Posterior cingulate gyrus (tissue), 11 donors: ENCODE measurements at places on chromosomes 6 and 20.
A peak's percentile ranks its signal among the peaks of the same experiment; 100 is the strongest.

DNA sequence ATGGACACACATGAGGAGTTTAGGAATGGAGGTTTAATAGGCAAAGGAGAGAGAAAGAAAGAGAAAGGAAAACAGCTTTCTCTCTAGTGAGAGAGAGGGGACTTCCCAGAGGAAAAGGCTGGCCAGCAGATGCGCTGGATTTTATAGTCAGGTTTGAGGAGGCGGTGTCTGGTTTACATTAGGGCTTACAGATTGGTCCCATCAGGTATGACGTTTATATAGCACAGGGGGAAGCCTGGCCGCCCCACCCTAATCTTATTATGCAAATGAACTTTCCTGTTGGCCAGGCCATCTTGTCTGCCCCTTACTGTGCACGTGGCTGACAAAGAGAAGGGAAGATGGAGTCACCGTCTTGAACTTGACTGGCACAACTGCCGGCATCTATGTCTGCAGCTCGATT, 86.6 kb upstream of the QKI start:
- DNase-seq, result no peak

GRCh38 chr6:156617941-156618340, 159.2 kb upstream of the ARID1B start:
- DNase-seq, result no peak

GRCh38 chr6:11042025-11042749, 1.9 kb downstream of the ELOVL2 start:
- no peak for DNase-seq

- no peak for DNase-seq
Observed at GRCh38 chr20:53937339-53937741, 133.1 kb downstream of the BCAS1 start.

GRCh38 chr20:10568032-10568431, 105.8 kb downstream of the JAG1 start:
- DNase-seq, result no peak

DNA sequence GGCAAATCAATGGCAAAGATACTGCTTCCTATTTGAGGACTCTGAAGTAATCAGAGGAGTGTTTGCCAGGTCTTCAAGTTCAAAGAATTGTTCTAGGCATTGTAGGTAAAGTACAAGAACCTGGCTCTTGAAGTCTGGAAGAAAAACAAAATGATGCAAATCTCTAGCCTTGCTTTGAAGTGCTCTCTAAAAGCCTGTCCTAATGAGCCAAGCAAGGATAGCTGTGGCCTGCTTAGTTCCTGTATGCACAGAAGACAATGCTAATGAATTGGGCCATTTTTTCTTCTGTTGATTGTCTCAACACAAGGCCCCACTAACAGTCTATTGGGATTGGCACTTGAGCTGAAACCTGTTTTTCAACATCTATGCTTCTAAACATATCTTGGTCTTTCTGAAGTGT, 165.0 kb upstream of the POU3F2 start:
- DNase-seq, result no peak

DNA sequence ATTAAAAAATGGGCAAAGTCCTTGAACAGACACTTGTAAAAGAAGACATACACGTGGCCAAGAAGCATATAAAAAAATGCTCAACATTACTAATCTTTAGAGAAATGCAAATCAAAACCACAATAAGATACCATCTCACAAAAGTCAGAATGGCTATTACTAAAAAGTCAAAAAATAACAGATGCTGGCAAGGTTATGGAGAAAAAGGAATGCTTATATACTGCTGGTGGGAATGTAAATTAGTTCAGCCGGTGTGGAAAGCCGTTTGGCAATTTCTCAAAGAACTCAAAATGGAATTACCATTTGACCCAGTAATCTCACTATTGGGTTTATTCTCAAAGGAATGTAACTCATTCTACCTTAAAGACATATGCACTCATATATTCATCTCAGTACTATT, 166.6 kb downstream of the KHDC1L start:
- DNase-seq, result no peak

- DNase-seq, result no peak
Observed at GRCh38 chr20:19935842-19936241, 81.3 kb upstream of the NAA20 start.

DNA sequence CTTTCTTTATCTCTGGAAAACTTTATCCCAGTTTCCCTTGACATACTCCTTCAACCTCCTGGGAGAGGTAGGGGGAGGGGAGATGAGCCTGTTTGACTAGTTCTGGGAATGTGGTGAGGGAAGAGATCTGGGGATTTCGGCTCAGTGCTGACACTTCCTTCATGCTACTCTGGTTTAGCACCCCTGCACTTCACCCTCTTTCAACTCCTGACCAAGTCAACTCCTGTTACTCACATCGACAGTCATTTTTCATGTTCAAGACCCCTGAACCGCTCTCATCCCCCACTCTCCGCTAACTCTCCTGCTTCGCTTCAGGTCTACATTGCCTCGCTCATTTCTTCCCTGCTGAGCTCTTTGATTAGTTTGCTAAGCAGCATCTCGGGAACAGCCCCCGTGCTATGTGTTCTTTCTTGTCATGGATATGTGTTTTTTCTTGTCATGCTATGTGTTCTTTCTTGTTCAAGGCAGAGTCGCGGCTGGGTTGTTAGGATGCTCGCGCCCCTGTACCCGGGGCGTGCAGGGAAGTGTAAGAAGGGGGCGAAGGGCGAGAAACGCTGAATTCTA, 16.6 kb upstream of the TRIM27 start:
- DNase-seq, result peak; percentile 16

GRCh38 chr6:84027340-84028181, 6.0 kb upstream of the MRAP2 start:
- DNase-seq, result no peak

GRCh38 chr6:401994-402640, 10.6 kb downstream of the IRF4 start:
- no peak for DNase-seq

- DNase-seq, result no peak
Observed at GRCh38 chr6:56499095-56499494, 143.6 kb downstream of the DST start.

DNA sequence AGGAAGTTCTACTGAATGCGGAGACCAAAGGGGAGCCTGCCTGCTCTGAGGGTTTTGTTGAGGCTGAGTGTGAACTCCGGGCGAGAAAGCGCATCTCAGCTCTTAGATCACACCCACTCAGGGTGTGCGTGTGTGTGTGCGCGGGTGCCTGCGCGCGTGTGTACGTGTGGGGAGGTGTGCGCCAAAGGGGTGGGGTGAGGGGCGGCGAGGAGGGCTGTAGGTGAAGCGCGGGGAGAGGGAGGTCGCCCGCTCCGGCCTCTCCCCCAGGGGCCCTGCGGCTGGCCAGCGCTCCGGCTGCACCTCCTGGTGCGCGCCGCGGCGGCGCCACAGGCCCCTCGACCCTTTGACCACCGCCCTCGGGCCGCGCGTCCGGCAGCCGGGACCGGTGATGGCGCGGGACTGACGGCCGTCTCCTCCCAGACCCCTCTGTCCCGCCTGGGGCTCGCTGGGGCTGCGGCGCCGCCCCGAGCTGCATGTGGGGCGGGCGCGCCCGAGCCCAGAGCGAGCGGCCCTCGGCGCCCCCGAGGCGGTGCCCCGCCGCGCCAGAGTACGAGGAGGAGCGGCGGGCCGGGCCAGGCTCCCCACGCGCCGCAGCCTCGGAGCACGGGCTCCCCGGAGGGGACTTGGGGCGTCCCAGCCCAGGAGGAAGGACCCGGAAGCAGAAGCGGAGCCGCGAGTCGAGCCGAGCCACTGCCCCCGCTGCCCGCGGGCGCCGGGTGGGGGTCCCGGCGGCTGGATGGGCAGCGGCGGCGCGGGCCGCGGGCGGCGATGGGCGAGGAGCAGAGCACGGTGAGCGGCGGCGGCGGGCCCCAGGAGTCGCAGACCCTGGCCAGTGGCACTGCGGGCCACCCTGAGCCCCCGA, at the start of gene RNF217:
TSS of gene RNF217 (plus strand) at position 661 of the 862 bp plus-strand sequence. CDS start at position 769, 108 bp downstream.
- DNase-seq, result peak; percentile 53

GRCh38 chr6:168238159-168238909, 81.2 kb downstream of the DACT2 start:
- DNase-seq, result no peak

DNA sequence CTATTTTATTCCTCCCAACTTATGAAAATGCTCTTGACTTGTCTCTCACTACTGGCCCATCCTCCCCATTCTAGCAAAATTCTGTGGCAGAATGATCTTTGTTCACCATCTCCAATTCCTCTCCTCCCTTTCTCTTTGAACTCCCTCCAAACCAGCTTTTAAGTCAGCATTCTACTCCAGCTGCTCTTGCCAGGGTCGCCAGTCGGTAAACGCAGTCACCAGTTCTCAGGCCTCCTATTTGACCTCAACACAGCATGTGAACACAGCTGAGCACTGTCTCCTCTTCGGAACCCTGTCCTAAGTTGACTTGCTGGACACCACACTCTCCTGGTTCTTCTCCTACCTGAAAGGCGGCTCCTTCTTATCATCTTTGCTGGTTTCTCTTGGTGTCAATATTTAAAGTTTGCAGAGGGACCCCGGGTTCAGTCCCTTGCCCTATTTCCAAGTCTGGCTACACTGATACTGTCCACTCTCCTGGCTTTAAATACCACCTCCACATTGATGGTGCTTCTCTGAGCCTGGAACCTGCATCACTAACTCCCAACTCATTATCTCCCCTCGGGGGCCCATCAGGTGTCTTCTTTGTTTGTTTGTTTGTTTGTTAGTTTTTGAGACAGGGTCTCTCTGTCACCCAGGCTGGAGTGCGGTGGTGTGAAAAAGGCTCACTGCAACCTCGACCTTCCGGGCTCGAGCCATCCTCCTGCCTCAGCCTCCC, 27.4 kb downstream of the GDAP1L1 start:
- no peak for DNase-seq

GRCh38 chr6:119022796-119023195, 55.7 kb downstream of the FAM184A start:
- no peak for DNase-seq

- no peak for DNase-seq
Observed at GRCh38 chr6:16639684-16640480, 121.4 kb downstream of the ATXN1 start.

DNA sequence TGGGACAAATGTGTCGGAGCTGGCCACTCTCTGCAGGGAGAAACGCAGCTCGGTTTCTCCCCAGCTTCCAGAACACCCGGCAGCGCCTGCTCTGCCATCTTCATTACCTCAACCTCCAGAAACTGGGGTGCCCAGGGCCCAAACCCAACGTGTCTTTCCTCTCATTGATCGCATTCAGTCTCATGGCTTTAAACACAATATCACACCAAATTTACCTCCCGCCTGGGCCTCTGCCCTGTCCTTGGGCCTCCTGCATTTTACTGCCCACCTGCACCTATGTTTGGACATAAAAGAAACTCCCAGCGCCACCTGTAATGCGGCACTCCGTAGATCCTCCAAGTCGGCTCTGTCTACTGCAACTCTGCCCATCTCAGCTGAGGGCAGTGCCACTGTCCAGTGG, 22.2 kb downstream of the SERPINB6 start:
- DNase-seq, result no peak

DNA sequence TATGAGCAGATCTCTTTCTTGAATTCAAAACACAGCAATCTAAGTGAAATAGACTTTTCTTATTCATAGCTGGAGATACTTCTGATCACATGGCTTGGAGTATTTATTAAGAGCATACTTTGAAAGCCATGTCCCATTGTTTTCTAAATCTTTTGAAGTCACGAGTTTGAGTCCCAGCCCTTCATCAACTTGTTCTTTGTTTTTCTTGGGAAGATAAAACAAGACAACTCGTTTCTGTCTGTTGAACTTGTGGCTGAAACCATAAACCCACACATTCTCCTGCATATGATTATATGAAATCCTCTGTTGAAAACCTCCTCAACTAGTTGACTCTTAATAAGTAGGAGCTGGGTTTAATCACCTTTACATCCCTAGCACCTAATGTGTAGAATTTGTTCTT, 3.3 kb downstream of the RNF144B start:
- no peak for DNase-seq

GRCh38 chr6:151590742-151591141, 96.9 kb downstream of the CCDC170 start:
- DNase-seq, result no peak

DNA sequence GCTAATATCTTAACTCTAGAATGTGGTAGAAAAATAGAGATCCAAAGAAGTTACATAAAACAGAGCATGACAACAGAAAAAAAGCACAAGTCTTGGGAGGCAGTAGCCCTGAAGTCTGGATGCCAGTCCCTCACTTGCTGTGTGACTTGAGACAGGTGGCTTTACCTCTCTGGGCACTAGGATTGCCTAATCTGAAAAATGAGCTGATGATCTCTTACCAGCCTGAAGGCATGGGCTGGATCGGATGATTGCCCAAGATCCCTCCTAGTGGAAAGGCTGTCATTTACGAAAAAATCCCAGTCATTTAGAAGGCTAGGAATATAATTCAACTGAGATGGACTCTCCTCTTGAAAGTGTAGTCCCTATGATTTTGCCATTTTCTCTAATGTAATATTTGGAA, 10.9 kb upstream of the GCM1 start:
- no peak for DNase-seq

DNA sequence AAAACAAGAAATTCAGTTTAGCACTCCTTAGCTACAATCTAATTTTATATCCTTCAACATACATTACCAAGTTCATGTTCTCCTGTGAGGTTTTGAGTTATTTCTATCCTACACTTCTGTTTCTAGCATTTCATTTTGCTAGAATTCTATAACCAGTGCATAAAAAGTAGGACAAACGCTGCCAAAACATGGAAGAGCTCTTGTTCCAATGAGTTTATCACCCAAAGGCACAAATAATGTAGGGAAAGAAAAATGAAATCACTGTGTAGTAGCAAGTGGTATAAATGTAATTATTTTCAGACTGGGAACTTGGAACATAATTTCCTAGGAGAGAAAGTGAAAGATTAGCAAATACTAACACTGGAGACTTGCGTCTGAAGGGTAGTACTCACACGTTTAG, 413.3 kb upstream of the NRSN1 start:
- DNase-seq, result no peak

DNA sequence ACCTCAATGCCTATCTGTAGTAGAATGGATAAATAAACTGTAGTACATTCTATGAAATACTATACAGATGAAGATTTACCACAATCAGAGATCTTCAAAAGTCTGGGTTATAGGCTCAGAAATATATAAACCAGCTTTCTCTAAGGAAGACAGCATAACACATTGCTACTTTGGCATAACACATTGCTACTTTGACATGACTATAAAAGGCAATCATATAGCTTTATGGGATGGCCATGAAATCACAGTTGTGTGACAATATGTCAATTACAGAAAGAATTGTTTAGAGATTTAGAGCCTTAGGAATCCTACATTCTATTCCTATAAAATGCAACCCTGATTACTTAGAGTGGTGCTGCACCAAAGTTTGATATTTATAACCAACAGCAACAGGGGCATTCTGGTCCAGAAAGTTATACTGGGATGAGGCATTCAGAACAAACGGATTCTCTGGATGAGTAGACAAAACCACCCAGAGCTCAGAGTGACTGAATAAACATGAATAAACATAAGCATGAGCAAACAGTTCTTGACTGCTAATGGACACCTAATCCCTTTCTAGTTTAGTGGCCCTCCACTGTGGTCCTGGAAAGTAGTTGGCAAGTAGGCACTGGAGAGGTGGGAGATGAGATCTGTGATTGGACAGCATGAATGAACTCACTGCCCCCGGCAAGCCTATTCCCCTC, 12.0 kb downstream of the TTI1 start:
- DNase-seq, result no peak

- DNase-seq, result no peak
Observed at GRCh38 chr20:9503526-9504245, 10.7 kb upstream of the LAMP5 start.

GRCh38 chr6:33671744-33672072, 39.8 kb downstream of the UQCC2 start:
- no peak for DNase-seq

GRCh38 chr20:8735674-8736073, 333.2 kb upstream of the PLCB4 start:
- no peak for DNase-seq
